Effector CD4-positive, alpha-beta T cell (primary cell): ENCODE measurements at places on chromosomes 7 and 10.
A peak's percentile ranks its signal among the peaks of the same experiment; 100 is the strongest.

DNA sequence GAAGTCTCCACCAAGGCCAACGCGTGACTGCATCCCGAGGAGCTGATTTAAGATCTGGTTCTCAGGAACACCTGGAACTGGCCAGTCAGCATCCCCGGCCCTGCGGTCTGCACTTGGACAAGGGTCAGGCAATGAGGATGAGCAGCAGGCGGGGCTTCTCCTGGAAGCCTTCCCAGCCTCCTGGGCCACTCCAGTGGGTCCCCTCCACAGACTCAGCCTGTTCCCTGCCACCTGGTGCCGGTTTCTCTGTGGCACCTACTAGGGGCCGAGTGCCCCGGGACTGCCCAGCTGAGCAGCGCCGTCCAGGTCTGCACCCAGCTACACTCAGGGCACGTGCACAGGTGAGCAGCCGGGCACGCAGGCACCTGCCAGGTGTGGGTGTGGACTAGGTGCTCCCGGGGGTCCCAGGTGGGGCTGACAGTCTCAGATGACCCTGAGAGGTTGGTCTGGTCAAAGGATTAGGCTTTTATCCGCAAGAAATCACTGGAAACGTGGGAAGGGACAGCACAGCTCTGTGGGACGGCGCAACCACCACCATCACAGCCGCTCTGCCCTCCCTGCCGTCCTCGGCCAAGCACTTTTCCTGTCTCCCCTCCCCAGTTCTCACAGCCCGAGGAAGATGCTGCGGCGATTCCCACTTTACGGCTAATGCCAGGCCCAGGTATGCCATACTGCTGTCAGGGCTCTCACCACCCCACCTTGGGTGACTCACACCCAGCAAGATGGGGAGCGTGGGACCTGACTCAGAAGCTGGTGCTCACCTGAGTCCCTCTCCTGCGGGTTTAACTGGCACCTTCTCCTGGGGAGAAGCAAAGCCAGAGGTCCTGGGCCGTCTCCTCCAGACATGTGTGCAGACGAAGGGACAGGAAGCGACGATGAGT, 166.0 kb downstream of the RNF216 start:
- no peak for DNase-seq

- no peak for DNase-seq
These were observed 465.3 kb downstream of the ACTR3B start for GRCh38 chr7:153224890-153225289.

- DNase-seq, result no peak
These were observed 46.0 kb downstream of the GBF1 start for GRCh38 chr10:102291221-102291905.

GRCh38 chr10:34327184-34327583, 487.9 kb downstream of the PARD3 start:
- no peak for DNase-seq

GRCh38 chr10:31708474-31708873, 220.2 kb downstream of the ARHGAP12 start:
- no peak for DNase-seq

GRCh38 chr7:86760236-86760635, 116.5 kb downstream of the GRM3 start:
- no peak for DNase-seq

DNA sequence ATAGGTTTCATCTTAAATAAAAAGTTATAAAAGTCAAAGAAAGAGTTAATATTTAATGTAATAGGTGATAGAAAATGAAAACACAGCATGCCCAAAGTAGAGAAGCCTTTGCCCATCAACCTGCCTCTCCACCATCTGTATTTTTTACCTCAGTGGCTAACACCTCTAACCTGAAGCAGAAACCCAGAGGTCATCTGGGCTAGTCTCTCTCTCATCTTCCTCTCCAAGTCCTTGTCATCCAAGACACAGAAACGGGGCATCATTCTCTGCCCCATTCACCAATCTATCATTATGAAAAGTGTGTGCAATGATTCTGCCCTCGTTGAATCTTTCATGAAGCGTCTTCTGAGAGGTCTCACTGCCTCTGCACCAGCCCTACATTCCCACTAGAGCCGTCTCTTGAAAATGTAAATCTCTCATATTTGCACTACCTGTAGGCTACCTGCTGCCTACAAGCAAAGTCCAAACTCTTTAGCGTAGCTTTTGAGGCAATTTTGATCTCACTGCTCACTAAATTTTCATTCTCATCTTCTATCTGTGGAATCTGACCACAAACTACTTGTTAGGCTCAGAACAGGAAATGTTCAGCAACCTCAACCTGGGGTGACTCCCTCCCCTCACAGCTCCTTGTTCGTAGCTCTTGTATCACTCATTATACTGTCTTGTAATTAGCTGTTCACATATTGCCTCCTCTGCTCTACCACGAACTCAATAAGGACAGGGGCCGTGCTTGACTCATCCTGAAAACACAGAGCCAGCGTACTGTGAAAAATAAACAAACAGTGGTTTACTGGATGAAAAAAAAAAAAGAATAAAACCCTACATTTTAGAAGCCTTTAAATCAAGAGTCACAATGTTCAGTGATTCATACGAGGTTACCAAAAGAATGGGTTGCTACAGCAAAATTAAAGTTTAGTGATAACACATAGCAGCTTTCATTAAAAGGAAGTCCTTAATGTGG, 83.1 kb downstream of the CTNNA3 start:
- peak; percentile 37 for DNase-seq

GRCh38 chr10:75101416-75102251, 9.8 kb upstream of the SAMD8 start:
- DNase-seq, result no peak

DNA sequence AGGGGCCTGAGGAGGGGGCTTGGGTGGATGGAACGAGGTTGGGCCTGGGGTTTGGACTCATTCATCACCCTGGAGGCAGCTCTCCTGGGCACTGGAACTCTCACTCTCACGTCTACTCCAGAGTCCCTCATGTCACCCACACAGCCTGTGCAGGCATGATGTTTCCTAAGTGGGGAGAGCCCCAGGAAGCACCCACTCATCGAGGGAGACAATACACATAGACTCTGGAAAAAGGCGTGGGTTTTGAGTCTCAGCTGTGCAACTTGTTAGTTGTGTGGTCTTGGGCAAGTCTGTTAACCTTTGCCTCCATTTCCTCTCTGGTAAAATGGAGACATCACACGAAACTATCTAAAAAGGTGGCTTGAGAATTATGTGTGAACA, 25.9 kb upstream of the RBM20 start:
- DNase-seq, result no peak
